ENCODE measurements at places on chromosomes 7 and 10.
A peak's percentile ranks its signal among the peaks of the same experiment; 100 is the strongest.

GRCh38 chr10:77526868-77527617, 110.6 kb downstream of the KCNMA1 start:
- no peak for DNase-seq

DNA sequence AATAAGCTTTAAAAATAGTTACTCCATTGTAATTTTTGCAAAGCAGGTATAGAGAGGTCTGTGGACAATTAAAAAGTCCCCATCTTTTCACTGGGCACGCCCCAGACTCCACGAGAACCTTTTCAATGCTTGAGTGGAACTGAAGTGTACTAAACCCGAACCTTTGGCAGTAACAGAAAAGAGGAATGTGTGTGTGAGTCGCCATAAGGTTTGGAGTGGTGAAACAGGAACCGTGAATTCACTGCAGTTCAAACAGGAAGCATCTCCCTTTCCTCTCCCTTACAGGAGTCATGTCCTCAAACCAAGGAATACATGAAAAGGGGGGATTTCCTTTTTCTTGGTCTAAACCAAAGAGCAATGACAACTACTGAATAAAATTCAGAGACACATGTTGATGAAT, 23.2 kb downstream of the NDUFB2 start:
- DNase-seq: no peak

- no peak for DNase-seq
These were observed 24.6 kb upstream of the TMEM273 start for GRCh38 chr10:49212783-49213182.

GRCh38 chr7:123789206-123789784, 40.5 kb upstream of the WASL start:
- DNase-seq: no peak

DNA sequence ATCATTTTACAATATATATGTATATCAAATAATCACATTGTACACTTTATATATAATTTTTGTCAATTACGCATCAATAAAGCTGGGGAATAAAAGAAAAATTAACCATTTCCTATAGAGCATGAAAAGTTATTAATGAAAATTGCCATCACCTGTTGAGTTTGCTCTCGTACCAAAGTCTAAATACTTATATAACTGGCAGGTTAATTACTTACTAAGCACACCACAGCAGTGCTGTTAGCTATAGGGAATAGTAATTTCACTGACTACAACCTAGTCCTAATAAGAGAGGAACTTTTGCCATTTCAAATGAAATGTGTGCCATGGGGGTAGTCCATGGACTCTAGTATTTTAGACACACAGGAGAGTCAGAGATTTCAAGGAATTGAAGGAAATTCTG, 176.9 kb upstream of the COL1A2 start:
- no peak for DNase-seq

GRCh38 chr10:112821663-112822062, 128.4 kb upstream of the TCF7L2 start:
- no peak for DNase-seq

DNA sequence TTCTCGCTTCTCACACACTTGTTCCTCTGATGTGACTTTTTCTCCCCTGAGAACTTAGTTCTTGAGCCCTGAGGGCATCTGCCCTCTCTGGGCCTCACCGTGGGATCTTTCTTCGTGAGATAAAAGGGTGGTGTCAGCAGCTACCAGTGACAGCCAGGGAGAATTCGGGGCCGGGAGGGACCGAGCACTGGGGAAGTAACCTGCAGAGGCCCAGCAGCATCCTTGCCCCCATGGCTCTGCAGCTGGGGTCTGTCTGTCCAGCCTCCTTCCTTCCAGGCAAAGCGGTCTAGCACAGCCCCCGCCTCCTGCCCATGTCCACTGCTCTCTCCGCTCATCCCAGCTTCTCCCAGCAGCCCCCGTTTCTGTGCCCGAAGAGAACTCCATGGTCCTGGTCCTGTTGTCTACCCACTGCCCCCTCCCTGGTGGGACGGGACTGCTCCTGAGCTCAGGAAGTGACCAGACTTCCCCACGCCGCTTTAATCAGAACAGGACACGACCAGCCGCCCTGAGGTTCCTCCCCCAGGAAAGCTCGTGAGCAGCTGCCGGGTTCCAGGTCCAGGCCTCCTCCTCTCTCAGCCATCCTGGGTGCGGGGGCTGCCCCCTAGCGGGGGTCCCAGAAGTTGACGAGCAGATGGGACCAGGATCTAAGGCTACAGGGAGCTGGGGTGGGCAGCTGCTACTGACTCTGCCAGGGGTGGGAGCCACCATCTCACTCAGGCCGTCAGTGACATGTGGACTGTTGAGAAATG, 187.5 kb downstream of the WDR37 start:
- DNase-seq: no peak

- DNase-seq: no peak
These were observed 116.5 kb downstream of the SPDYE5 start for GRCh38 chr7:75608451-75609122.

- peak; percentile 58 for DNase-seq
These were observed 123.1 kb upstream of the ADO start for GRCh38 chr10:62681211-62681940.

- no peak for DNase-seq
These were observed 167.2 kb downstream of the LCOR start for GRCh38 chr10:96999337-96999736.

DNA sequence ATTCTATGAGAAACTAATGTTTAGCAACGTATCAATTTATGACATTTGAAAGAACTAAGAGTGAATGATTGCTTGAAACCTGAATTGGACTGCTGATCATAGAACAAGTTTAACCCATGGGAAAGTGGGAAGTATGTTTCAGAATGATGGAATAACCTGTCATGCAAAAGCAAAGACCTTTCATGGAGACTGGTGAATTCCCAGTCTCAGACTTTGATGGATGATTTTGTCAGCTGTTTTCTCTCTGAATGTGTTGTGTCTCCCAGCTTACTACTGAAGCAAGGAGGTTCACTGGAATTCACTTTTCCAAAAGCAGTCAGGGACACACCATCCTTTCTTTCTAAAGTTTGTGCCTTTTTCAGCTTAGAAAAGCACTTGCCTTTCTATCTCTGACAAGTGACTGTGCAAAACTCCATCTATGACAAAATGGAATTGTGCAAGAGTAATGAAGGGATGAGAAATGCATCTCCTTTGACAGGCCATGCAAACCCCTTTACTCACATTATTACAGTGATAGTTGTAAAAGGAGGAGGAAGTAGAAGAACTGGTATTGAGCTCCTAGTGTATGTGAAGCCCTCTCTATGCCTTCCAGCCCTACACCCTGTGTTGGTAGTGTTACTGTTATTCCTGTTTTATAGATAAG, 176.1 kb downstream of the PRKG1 start:
- no peak for DNase-seq

DNA sequence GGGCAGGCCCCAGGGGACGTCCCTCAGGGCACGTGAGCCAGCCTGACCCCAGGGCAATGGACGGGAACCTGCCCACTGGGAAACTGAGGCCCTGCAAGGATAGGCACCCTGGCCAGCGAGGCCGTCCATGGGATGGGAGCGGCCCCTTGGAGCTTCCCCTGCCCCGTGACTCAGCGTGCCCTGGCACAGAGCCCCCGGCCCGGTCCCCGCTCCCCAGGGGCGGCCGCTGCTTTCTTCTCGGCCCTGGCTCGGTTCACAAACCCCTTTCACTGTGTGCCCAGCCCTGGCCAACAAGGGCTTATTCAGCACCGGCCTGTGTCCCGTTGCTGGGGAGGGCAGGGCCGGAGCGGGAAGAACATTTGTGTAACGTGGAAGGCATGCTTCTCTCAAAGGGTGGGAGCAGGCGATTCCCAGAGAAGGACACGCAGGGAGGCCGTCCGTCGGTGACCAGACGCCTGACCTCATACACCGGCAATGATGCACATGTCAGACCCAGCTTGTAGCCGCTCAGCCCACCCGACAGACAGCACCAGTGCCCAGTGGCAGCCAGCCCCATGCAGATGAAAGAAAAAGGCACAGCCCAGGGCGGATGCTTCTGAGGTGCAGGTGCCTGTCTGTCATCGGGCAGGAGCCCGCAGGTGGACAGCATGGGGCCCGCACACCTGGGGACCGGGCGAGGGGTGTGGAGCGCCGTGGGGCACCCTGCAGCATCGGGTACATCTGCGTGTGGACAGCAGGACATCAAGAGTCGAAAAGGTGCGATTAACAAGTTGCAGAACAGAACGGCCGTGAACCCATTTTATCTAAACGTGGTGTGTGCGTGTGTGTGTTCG, 94.5 kb downstream of the PDGFA start:
- DNase-seq: no peak

GRCh38 chr7:80347173-80347572, 164.7 kb downstream of the GNAT3 start:
- no peak for DNase-seq

- no peak for DNase-seq
These were observed 664.0 kb downstream of the XPNPEP1 start for GRCh38 chr10:109259293-109259692.

DNA sequence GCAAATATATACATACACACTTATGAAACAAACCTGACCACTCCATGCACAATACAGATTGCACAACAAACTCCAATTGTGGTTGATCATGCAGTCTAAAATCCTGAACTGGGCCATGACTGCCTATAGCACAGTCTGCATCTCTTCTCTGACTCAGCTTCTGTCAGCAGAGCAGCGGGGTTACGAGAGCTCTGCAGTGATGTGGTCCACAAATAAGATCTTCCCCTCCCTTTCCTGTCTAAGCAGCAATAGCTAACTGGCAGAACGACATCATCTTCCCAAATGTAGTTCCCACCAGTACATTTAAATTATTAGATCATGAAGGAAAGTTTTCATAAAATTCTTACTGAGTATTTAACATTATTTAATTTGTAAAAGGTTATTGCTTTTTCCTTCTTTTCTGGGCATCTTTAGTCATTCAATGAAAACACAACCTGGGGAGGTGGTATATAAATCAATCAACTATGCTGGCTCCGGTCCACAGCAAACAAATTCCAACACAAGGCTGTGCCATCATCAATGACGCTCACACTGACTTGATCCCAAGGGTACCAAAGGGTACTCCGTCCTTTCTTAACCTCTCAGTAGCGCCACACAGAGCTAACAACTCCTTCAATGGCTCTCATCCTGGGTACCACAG, 17.1 kb downstream of the ARHGAP21 start:
- no peak for DNase-seq

- DNase-seq: no peak
These were observed 237.0 kb upstream of the SEMA3C start for GRCh38 chr7:81155654-81156373.

- DNase-seq: peak; percentile 12
These were observed 147.5 kb upstream of the CHST15 start for GRCh38 chr10:124240839-124241291.

- no peak for DNase-seq
These were observed 470.7 kb upstream of the KLF6 start for GRCh38 chr10:4255751-4256150.

GRCh38 chr10:123507298-123507697, 158.9 kb upstream of the GPR26 start:
- no peak for DNase-seq

GRCh38 chr7:143305423-143306070, 10.4 kb upstream of the CLCN1 start:
- DNase-seq: peak; percentile 24

- no peak for DNase-seq
These were observed 434.3 kb downstream of the MDFIC start for GRCh38 chr7:115356139-115356746.

DNA sequence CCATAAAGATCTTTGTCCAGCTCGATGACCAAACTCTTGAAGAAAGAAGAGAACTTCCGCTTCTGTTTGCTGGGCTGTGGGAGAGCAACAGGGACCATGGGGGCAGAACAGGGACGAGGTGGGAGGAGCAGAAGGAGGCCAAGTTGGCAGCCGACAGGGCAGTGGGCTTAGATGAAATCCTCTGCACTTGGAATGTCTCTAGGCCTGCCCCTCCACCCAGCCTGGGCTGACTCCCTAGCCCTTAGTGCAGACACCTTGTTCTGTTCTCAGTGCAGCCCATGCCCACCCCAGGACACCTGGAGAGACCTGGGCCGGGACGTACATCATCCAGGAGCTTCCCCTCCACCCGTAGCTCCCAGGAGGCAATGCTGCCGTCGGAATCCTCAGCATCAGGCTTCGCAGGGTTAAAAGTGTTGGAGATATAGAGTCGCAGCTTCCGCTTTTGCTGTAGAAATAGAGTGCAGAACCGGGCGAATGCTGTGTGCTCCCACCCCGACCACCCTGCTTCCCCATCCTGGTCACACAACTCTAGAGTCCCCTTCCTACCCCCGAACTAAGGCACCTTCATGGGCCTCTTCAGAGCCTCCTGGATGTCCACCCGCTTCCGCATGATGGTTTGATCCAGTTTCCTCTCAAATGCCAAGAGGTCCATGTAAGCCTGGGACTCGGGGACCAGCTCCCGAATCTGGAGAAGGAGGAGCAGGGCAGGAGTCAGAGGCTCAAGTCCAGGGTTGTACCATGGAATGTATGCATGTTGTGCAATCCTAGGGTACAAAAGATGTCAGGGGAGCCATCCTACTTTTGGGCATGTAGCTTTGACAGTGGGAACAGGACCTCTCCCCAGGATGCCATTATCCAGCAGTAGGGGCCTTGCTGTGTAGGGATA, 6.1 kb downstream of the SMARCD3 start:
- DNase-seq: no peak

DNA sequence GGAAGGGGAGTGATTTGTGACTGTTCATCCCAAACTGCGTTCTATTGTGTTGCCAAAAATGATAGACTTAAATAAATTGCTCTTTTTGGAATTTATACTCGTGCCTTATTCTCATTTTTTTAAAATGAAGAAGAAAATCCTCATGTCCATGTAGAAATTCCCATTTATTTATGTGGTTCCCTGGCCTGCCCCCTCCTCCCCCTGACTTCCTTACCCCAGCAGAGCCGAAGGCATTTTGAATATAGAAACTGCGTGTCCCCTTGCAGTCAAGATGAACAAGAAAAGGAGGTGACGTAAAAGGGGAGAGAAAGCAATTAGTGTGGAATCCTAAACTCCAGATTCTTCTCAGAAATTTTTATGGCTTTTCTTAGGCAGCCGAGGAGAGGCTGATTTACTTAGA, 126.1 kb downstream of the FAM204A start:
- DNase-seq: no peak

GRCh38 chr10:103114876-103115275, 78.2 kb downstream of the NT5C2 start:
- DNase-seq: no peak

DNA sequence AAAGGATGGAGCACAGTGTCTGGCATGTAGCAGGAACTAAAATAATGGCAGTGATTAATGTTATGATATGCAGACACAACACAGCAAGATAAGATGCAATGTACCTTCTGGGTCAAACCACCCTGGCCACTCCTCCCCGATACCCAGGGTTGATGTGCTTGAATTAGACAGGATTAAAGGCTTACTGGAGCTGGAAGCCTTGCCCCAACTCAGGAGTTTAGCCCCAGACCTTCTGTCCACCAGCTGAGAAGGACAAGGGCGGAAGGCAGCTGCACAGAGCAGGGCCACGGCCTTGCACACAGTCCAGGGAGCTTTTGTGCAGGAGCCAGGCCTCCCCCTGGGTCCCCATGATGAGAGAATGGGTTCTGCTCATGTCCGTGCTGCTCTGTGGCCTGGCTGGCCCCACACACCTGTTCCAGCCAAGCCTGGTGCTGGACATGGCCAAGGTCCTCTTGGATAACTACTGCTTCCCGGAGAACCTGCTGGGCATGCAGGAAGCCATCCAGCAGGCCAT, at the start of gene RBP3:
Gene RBP3, plus strand, starts transcription at position 226 of the 514 bp plus-strand sequence. Its CDS starts 122 bp downstream, at position 348.
- DNase-seq: no peak

- no peak for DNase-seq
These were observed 12.1 kb downstream of the ODAD2 start for GRCh38 chr10:27986821-27987220.

Data from activated B cell treated with CpG ODN at 0.5 μM for 24 hours (primary cell).